ENCODE measurements at places on chromosomes 5 and 9.

DNA sequence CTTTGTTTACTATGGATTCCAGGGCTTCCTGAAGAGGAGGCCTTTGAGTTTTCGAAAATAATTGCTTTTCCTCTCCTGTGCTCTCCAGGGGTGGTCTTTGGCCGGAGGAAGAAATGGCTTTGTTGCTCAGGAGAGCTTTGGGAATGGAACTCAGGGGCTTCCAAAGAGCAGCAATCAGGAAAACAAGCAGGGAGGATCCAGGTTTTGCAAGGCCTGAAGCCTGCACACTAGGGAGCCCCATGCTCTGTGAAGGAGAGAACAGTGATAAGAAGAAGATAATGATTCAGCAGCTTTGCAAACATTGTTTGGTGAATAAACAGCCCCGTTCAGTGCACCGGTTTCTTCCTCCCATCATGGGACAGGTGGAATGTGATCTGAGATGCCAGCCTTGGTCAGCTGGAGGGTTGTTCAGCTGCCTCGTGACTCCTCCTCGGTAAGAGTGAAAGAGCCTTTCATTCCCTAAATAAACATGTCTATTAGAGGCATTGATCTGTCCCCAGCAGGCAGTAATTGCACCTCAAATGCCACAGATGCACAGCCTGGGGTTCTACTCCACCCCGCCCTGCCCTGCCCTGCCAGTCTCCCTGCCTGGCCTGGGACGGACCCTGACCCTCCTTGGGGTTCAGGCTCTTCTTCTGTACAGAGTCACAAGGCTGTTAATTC is 11.5 kb upstream of the ALDH1B1 start:
- no peak for DNase-seq

GRCh38 chr5:1555011-1555807 is 31.4 kb upstream of the LPCAT1 start:
- DNase-seq: no peak

GRCh38 chr5:54226215-54226614 is 84.2 kb downstream of the ARL15 start:
- DNase-seq: no peak

- DNase-seq: no peak
Observed at GRCh38 chr5:159104759-159105144, 5.0 kb upstream of the EBF1 start.

DNA sequence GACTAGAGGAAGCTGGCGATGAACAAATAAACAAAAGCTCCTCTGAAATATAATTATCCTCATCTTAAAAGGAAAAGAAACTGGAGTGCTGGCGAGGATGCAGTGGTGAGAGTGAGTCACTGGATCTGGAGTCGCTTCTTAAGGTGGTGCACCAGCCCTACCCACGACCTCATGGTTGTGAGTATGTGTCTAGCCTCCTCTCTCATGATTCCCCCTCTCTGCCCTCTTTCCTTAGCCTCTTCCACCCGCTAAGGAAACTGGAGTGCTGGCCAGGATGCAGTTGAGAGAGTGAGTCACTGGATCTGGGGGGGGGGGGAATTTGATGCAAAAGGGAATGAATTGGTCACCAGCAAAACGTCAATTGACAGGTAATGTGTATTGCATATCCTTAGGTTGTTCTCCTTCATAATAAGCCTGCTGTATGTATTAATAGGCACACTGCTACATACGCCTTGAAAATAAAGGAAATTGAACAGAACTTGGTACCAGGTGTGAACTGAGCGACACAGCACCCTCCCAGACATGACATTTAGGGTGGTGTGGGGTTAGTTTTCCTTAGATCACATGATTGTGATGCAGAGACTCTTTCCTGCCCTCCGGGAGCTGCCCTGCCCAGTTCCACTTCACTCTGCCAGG is 36.3 kb upstream of the EBF1 start:
- no peak for DNase-seq

DNA sequence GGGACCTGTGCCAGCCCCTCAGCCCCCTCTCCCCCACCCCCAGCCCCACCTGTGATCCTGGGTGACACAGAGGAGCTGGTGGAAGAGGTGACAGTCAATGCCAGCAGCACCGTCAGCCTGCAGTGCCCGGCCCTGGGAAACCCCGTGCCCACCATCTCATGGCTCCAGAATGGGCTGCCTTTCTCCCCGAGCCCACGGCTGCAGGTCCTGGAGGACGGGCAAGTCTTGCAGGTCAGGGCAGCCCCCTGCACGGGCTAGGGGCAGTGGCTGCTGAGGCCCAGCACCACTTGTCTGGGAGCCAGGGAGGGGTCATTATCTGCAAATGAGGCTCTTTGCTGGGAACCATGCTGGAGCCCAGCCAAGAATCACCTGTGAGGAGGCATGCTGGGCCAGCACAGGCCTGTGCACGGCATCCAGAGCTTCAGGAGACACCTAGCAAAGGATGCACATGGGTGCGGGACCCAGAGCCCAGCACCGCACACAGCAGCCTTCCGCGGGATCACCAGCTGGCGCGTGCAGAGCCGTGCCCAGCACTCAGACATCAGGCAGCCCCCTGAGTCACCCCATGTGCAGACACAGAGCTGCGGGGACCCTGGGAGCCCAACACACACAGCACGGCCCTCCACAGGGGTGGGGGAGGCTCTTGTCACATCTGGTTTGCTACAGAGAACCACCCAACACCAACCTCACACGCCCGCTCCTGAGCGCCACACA is 62.0 kb upstream of the ASS1 start:
- DNase-seq: no peak

- no peak for DNase-seq
Observed at GRCh38 chr9:124389146-124389939, 25.9 kb downstream of the PSMB7 start.

- no peak for DNase-seq
Observed at GRCh38 chr5:123371575-123372179, 51.5 kb downstream of the CEP120 start.

DNA sequence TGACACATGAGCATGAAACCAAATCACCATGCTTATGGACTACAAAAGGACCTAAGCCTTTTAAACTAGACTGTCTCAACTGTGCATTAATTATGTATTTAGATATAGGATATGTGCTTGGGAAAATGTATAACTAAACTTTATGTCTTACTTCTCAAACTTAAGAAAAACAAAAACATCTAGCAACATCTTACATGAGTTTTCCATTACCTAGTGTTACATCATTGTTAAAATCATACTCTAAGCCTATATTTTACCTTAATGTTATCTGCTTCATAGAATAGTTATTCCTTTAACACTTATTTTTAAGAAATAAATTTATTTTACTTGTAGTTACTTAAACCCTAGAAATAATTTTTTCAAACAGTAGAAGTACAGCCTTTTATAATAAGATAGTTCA is 24.0 kb downstream of the NME5 start:
- DNase-seq: no peak

- DNase-seq: no peak
Observed at GRCh38 chr5:82406205-82406773, 128.1 kb upstream of the RPS23 start.

- no peak for DNase-seq
Observed at GRCh38 chr9:136470792-136471469, 11.9 kb downstream of the SEC16A start.

GRCh38 chr5:123358751-123359150 is 64.5 kb downstream of the CEP120 start:
- no peak for DNase-seq

DNA sequence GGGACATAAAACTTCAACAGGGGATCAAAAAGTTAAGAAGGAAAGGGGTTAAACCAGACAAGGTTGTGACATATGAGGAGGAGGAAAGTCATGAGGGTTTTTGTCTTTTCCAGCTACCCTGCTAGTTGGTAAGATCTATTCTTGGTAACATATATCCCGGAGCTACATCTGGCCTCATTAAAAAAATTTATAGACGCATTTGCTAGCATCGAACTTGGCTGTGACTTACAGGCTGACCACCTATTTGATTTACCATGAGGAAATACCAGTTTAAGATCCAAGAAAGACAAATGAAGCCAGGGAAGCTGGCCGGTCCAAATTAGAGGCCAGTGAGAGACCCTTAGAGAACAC is 87.6 kb upstream of the NIPAL4 start:
- DNase-seq: no peak

GRCh38 chr5:141617128-141617527 is 1.7 kb downstream of the DIAPH1 start:
- DNase-seq: no peak
